Activated naive CD8-positive, alpha-beta T cell treated with anti-CD3 and anti-CD28 coated beads for 36 hours (primary cell): ENCODE measurements at places on chromosomes 11 and 22. TPM values are rescaled to one million over a fixed set of nuclear protein-coding genes. Genes with fewer than 3 reads are reported as not detected.

DNA sequence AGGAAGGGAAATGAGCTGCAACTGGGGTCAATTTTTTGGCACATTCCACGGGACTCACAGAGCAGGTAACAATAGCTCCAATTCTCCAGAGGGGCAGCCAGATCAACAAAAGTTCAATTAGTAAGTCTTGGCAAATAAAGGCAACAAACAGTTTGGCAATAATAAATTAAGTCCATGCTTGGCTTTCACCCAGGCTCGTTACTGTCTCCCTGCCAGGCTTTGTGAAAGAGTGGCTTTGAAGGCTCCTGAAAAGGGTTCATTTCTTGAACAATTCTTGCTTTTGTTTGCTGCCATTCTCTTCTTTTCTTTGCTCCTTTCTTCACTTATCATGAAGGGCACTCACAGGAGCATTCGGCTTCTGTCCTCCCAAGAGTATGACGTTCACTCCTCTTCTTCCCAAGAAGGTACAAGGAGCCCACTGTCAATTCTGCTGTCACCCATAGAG is 123.3 kb downstream of the APIP start:
- DNase-seq = no peak

DNA sequence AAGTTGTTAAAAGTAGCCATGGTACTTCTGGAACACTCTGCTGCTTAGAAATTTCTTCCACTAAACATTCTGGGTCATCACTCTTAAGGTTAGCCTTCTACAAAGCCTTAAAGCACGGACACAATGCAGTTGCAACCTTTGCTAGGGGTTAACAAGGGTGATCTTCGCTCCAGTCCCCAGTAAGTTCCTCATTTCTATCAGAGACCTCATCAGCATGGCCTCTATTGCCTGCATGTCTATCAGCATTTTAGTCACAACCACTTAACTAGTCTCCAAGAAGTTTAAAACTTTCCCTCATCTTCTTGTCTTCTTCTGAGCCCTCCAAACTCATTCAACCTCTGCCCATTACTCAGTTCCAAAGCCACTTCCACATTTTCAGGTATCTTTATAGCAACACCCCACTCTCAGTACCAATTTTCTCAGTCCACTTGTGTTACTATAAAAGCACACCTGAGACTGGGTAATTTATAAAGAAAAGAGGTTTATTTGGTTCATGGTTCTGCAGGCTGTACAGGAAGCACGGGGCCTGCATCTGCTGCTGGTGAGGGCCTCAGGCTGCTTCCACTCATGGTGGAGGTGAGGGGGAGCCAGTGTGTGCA is 48.7 kb upstream of the TH start:
- DNase-seq = no peak

DNA sequence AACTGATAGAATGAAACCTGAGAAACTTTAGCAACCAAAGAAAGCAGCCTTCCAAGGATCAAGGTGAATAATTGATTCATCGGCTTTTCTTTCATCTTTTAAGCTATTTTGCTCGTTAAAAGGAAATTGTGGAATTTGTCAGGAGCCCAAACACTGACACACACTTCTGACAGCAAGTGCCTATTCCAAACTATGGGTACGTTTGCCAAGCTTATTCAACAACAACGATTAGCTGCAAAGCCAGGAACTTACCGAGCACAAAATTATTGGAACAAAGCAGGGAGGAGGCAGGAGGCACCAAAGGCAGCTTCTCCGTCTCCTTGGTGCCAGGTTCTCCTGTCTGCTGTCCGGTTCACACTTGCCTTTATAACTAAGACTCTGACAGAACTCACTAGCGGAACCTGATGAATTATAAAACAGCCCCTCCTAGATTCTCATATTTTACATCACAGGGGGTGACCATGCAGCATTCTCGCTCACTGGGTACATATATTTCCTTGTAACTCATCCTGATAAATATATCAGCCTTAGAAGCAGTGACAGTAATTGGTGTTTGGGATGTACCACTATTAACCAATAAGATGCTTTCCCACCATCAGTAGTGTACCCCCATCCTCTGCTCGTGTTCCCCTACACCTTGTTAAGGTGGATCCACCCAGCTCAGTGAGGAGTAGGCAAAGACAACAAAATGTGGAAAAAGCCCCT is 395.9 kb upstream of the CCDC90B start:
- no peak for DNase-seq

- DNase-seq = no peak
Measured at GRCh38 chr11:63508009-63508408, 2.1 kb downstream of the LGALS12 start.

GRCh38 chr11:61918938-61919704 is 1.8 kb upstream of the RAB3IL1 start:
- DNase-seq = no peak

- no peak for DNase-seq
Measured at GRCh38 chr11:28770806-28771205, 662.6 kb downstream of the METTL15 start.

DNA sequence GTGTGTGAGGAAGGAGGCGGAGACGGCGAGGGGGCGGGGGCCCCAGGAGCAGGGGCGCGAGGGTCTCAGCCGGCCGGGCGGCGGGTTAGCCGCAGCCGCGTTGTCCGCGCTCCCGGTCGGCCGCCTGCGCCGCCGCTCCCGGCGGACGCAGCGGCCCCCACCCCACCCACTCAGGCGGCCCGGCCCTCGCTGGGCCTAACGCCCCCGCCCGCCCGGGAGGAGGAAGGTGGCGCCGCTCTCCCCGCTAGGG is at the start of gene FCHSD2:
Gene FCHSD2 (minus strand): TSS at position 191 of the 250 bp plus-strand sequence. CDS start 441 bp downstream, outside the sequence.
- peak; percentile 68 for DNase-seq

GRCh38 chr11:57597916-57598830 is 688 bp downstream of the SERPING1 start:
- DNase-seq = no peak

DNA sequence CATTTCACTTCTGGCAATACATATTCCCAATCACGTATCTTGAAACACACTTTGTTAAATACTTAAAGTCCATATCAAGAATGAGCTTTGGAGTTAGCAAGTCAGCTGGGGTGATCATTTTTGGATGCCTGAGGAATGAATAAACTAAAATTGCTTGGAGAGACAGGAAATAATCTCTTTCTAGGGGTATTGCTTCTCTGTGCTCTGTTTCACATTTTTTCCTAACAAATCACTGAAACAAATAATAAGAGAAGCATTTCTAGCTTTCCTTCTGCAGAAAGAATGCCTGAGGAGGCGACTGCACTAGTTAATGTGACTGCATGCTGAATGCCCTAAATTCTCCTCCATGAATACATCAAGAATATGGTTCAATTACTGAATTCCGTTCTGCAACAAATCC is 541.4 kb upstream of the CCDC90B start:
- no peak for DNase-seq

DNA sequence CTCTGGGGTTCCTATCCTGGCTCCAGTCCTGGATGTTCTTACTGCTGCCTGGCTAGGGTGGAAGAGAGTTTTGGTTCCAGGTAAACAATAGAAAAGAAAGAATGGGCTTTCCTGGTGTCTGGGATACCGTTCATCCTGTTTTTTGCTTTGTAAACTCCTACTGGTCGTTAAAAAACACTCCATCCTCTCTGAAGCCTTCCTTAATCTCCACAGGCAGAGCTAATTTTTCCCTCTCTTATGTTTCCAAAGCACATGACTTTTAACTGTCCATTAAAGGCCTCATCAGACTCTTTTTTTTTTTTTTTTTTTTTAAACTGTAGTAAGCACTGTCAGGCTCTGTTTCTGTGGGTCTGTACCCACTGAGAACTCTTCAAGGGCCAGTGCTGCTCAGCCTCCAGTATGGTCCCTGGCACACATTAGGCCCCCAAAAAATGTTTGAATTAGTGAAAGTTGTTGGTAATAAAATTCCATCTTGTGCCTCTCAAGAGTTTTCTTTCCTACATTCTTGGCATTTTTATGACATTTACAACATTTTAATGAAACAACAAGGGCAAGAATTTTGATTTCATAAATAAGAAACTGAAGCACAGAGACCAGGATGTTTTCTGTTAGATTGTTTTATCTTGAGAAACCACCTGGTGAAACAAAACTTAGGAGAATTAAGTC is 104.2 kb downstream of the TEAD1 start:
- DNase-seq = no peak

DNA sequence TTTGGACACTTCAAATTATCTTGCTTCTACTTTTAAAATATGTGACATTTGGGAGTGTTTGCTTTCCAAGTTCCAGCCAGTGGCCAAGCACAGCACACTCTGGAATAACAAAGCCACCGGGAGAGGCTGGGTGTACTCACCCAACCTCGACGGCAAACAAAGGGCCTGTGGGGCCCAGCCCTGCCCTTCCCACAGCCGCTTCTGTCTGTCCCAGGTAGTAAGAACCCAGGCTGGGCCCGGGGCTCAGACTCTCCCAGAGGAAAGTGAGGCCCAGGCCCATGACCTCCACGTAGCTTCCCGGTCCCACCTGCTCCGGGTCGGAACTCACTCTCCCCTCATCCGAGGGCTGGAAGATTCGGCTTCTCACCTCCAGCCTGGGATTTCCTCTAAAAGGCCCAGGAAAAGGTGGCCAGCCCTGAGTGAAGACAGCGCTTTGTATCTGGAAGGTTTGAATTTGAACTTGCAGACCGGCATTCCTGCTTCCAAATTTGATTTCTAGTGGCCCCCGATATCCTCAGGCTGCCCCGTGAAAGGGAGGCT is 93.5 kb downstream of the CELSR1 start:
- no peak for DNase-seq

DNA sequence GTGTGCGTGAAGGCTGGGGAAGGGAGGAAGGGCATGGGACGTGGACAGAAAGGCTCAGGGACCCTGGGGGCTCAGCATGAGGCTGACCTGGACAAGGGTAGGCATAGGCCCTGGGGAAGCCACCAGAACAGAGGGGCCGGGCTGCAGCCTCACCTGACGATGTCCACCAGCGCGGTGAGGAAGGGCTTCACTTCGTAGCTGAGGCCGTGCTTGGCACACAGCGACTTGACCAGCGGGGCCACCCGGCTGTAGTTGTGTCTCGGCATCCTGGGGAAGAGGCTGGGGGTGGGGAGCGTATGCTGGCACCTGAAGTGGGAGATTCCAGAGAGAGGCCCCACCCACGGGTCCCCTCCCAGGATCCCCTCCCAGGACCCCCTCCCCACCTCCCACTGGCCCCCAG is 15.6 kb downstream of the FADS3 start:
- DNase-seq = no peak

GRCh38 chr11:96235751-96236150 is 107.2 kb downstream of the MAML2 start:
- peak; percentile 42 for DNase-seq

DNA sequence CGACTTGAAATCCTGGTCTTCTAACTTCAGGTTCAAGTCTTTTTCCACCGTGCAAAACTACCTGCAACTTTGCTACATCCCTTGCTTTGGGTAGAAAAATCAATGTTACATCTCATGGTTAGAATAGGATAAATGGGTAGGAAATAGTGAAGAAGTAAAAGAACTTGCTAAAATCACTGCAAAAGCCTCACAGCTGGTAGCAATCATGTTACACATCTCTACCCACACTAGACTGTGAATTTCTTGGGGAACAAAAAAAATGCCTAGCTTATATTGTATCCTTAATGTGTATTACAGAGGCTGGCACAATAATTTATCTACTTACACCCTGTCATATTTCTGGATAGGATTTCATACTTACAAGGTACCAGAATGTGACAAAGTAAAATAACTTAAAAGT is 133.8 kb downstream of the FAM181B start:
- DNase-seq = no peak

- no peak for DNase-seq
Measured at GRCh38 chr11:121672630-121673487, 220.1 kb upstream of the SORL1-AS1 start.

DNA sequence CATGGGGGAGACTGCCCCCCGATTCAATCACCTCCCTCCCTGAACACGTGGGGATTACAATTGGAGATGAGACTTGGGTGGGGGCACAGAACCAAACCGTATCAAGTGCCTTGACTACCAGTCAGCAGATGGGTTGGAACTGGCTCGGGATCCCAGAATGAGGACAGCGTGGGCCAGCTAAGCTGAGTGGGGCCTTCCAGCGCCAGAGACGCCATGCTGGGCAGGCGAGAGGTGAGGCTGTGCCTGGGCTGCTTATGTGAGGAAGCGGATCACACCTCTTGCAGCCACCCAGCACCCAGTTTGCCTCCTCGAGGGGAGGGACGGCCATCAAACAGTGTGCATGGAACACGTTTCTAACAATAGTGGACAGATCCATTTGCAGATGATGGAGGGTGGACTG is 195.1 kb downstream of the TBC1D22A start:
- DNase-seq = no peak

Gene RCOR2
- 0.82 TPM for total RNA-seq

Gene OR10A2
- total RNA-seq = not detected

Gene GAB4
- 0.16 TPM for total RNA-seq

Gene GAL
- 8.4 TPM for total RNA-seq

Gene TSSK2
- not detected for total RNA-seq
